Activated naive CD8-positive, alpha-beta T cell treated with anti-CD3 and anti-CD28 coated beads, Interleukin-2, amount 50 U/mL, for 24 hours (primary cell): ENCODE measurements at places on chromosomes 12 and 14.

- DNase-seq = no peak
Observed at GRCh38 chr12:93106910-93107309, 177.8 kb upstream of the EEA1 start.

- no peak for DNase-seq
Observed at GRCh38 chr14:28570391-28570790, 196.2 kb upstream of the FOXG1 start.

DNA sequence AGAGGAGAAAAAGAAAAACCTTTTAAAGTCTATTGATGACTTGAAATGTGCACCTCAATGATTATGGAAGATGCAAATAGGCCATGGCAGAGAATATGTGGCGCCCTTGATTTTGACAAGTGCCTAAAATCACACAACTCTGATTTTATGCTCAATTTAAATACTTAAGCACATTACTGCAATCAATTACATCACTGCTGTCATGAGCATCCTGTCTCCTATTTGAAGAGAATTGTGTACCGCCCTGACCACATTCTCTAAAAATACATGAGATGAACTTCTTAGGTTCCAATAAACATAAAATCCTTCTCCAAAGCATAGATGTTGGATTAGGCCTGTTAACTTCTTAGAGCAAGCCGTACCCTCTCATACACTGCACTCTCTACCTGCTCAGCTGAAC lies 1.6 kb downstream of the TXNDC16 start:
- DNase-seq = no peak

DNA sequence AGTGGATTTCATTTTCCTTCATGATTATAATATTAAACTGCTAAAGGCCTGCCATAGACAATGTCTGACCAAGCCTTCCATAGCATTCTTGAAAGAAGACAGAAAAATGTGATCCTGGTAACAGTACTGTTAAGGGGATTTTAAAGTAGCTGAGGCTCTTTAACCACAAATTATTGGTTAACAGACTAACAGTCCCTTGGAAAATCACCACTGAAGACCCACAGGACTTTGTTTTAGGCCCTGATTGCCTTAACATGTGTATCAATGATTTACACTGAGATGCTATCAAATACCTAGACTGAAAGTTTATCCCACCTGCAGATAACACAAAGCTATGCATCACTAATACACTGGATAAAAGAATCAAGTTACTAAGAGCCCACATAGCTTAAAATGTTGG lies 6.0 kb downstream of the KRT79 start:
- DNase-seq = no peak

- DNase-seq = no peak
Observed at GRCh38 chr12:46832130-46832704, 6.4 kb upstream of the SLC38A4 start.

DNA sequence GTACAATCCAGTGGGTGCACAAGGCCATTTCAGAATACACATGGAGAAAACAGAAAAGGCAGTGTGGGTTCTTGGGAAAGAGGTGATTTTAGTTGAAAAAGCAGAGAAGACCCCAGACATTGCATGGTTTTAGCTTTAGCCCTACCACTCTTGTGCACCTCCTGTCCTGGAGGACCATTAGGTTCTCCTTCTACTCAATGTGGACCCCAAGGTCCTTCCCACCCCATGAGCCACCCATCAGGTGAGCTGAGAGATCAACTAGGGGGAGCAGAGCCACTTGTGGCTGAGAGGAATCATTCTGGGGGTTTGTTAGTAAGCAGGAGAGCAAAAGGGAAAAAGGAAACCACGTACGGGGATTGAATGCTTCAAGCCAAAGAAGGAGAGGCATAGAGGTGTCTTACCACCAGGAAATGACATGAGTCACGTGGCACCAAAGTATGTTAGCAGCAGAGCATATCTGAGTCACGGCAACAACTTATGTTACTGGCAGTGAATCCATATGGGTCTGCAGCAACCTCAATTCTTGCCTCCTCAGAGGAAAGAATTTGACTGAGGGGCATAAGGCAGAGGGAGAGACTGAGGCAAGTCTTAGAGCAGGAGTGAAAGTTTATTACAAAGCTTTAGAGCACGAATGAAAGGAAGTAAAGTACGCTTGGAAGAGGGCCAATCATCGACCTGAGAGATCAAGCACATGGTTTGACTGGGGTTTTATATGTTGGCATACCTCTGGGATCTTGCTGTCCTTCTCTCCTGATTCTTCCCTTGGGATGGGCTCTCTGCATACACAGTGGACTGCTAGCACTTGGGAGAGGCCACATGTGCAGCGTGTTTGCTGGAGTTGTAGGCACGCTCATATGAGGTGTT lies 73.9 kb downstream of the HSD17B6 start:
- DNase-seq = peak; percentile 25

DNA sequence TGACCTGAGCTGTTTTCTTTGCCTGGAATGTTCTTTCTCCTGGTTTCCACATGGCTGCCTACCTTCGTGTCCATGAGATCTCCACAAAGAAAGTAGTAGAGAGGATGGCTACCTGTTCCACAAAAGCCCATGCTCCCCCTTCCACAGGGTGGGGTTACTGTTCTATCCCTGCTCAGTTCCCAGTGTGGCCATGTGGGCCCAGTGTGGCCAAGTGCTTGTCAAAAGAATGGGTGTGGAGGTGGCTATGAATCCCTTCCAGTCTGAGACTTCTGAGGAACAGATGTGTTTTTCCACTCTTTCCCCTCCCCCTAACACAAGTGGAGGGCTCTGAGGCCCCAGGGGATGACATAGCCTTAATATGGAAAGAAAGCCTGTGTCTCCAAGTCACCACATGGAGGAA lies 26.2 kb upstream of the HSP90B1 start:
- DNase-seq = no peak

- no peak for DNase-seq
Observed at GRCh38 chr12:28937196-28937595, 211.9 kb upstream of the FAR2 start.

- DNase-seq = no peak
Observed at GRCh38 chr14:71286126-71286525, 378.9 kb downstream of the PCNX1 start.

GRCh38 chr14:23154964-23155587 lies 28.4 kb downstream of the SLC7A8 start:
- no peak for DNase-seq

DNA sequence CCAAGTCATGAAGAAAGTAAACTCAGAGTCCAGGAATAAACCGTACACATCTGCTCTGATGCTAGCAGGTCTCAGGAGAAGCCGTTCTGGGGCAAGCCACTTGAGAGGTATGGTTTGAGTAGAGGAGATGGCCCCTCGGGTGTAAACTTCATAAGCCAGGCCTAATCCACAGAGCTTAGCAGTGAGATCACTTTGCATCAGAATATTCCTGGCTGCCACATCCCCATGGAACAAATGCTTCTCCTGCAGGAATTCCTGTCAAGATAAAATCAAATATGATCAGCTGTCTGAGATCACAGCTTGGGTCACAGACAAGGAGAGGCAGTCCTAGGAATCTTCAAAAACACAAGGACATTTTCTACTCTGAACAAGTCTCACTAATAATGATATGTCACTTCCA lies 11.2 kb upstream of the MAGOHB start:
- DNase-seq = no peak

DNA sequence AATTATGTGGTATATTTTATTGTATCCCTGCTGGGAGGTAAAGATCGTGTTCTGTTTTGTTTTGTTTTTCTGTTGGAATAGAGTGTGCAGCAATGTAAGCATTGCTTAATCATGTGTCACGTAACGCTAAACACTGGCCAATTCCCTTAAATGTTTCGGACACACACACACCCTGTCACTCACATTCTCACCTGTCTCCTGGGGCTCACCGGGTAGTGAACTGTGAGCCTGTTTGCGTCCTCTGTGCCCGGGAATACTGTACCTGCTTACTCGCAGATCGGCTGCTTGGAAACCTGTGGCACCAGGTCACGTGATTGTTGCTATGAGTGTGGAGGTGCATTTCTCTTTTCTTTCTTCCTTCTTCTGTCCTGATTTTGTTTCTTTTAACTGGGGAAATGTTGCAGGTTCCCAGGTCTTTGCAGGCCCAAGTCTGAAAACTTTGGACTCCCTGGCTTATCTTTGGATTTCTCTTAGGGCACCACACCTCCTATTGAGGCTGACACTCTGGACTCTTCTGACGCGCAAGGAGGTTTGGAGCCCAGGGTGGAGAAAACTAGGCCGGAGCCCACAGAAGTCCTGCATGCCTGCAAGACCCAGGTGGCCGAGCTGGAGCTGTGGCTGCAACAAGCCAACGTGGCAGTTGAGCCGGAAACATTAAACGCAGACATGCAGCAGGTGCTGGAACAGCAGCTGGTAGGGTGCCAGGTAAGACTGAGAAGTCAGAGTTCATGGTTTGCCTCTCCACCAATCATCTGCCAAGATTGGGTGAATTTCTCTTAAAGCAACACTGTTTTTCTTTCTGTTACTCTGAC lies 181.1 kb downstream of the ESR2 start:
- no peak for DNase-seq

- DNase-seq = no peak
Observed at GRCh38 chr14:54267172-54267571, 129.6 kb upstream of the CDKN3 start.

DNA sequence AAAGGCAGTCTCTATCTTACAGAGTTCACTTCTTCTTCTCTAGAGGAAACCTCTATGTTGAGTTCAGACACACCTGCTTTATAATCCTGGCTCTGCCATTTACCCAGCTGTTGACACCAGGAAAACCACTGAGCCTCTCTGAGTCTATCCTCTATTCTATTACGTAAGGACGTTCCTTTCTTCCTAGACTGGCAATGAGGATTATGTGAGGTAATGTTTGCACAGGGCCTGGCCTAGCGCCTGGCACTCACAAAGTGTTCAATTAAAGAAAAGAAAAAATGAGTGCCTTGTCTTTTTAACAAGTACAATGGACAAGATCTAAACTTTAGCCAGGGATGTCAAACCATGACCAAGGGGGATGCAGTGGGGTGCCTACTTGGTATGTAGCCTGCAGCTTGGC lies 641.9 kb upstream of the TBX3 start:
- no peak for DNase-seq

GRCh38 chr12:25332143-25332542 lies 81.4 kb upstream of the KRAS start:
- no peak for DNase-seq

- DNase-seq = no peak
Observed at GRCh38 chr12:127150028-127150427, 1116.9 kb upstream of the TMEM132C start.

GRCh38 chr12:33588725-33589405 lies 149.2 kb upstream of the SYT10 start:
- no peak for DNase-seq

DNA sequence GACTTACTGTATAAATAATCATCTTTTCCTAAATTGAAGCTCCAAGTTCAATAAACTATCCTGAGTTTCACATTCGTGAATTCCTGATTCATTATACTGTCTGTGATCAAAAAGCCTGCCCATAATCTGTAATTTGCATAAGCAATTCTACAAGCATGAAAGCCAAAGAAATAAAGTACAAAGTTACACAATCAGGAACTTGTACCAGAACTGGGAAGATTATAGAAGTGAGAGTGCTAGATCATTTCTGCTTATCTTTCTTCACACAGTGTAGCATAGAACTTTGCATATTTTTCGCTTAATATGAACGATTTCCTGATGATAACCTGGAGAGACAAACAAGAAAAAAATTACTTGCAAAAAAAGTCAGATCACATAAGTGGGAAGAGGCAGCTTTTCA lies 308.2 kb downstream of the C12orf50 start:
- no peak for DNase-seq

DNA sequence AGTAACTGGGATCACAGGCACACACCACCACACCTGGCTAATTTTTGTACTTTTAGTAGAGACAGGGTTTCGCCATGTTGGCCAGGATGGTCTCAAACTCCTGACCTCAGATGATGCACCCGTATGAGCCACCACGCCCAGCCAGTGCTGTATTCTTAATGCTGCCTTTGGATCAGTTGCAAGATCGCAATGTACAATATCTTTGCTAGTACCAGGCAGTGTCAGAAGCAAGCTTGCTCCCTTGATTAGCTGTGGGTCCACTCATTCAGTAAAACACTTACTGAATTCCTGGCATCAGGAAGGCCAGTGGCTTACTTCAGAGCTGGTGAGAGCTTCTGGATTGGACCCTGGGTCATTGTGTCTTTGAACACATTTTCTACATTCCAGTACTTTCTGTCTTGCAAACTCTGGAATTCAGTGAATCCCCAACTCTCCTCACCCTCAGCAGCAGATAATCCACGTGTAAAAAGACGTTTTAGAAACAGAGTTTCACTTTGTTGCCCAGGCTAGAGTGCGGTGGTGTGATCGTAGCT lies 1183.7 kb downstream of the AACS start:
- DNase-seq = no peak

DNA sequence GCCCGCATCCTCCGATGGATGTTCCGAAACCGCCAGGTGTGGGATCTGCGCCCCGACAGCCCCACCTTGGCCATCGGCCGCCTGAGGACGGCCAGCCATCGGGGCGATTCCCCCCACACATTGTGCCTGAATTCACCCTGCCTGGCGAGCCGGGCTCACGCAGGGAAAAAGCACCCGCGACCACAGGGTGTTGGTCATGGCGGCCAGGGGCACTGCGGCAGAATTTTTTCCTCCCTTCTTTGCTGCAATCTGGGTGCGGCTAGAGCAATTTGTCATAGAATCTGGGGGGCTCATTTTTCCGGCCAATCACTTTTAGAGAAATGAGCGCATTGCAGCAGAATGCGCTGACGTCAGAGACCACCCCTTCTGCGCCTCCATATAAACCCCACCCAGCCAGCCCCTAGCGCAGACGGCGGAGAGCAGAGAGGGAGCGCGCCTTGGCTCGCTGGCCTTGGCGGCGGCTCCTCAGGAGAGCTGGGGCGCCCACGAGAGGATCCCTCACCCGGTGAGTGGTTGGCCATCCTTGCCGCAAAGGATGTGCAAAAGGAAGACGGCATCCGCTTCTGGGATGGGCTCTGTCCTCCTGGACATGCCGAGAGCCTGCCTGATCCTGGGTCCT lies at the start of gene MEG3:
Gene MEG3 (plus strand): TSS at position 406 of the 619 bp plus-strand sequence.
- DNase-seq = no peak

- no peak for DNase-seq
Observed at GRCh38 chr12:114698566-114699163, 14.7 kb upstream of the TBX3 start.

DNA sequence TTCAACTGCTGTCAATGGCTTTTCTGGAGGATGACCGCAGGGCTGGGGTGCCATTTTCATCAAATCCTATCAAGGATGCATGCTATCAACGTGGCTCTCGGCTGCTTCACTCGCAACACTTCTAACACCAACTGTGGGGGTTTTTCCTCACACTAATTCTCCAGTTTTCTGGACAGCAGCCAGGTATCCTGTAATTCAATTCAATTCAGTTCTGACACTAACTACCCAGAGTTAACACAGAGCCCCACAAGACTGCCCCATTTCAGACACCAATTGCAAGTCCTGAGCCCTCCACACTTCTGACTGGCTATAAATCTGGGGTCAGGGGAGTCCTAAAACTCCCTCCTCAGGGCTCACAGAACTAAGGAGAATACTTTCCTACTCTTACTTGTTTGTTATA lies 55.3 kb upstream of the TMCC3 start:
- no peak for DNase-seq

DNA sequence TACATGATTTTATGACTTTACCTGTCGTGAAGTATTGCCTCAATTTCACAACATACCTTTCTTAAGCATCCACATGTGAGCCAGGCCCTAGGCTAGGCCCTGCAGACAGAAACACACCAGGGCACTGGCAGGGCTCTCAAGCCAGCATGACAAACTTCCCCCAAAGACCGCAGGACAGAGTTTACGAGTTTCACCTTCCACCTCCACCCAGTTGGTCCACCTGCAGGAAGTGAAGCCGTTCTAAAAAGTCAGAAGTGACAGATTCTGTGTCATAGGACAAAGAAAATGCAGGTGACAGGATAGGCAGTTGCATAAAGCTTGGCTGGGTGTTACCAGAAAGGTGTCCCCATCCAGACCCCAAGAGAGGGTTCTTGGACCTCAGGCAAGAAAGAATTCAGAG lies 382.3 kb downstream of the PCNX1 start:
- DNase-seq = no peak
